T-helper 1 cell treated with Interleukin-12 subunit alpha and Interleukin-12 subunit beta and Interleukin-4 antibody, amounts not matched to agents 30 ng/mL and 1 ng/mL, for 36 hours (primary cell): ENCODE measurements at places on chromosomes 7 and 10. TPM values are rescaled to one million over a fixed set of nuclear protein-coding genes. Genes with fewer than 3 reads are reported as not detected.

Gene AS3MT
- 0.12 TPM in 1 of 2 replicates, not detected in the other for total RNA-seq

Gene GPC2
- 4.4 and 5.6 TPM in 2 replicates for total RNA-seq

Gene CRCP
- 29.9 and 34.7 TPM in 2 replicates for total RNA-seq

Gene TRIM24
- total RNA-seq: 17.4 and 19.4 TPM in 2 replicates

Gene SERPINE1
- total RNA-seq: 0.17 TPM in 1 of 2 replicates, not detected in the other

Gene PLPP4
- not detected in 2 replicates for total RNA-seq

Gene KIF20B
- total RNA-seq: 45.1 and 49.4 TPM in 2 replicates

Gene ZNF212
- 14.3 and 14.6 TPM in 2 replicates for total RNA-seq

Gene HSPA12A
- total RNA-seq: 0.05 and 0.10 TPM in 2 replicates

Gene TMEM229A
- total RNA-seq: not detected in 2 replicates

Gene EN2
- total RNA-seq: not detected in 2 replicates

Gene WNT8B
- 0.20 TPM in 1 of 2 replicates, not detected in the other for total RNA-seq

Gene C1QL3
- total RNA-seq: not detected in 2 replicates

Gene TSPAN15
- 12.0 and 12.8 TPM in 2 replicates for total RNA-seq

Gene FRG2B
- total RNA-seq: not detected in 2 replicates

Gene RABGEF1
- total RNA-seq: 22.9 and 24.7 TPM in 2 replicates

Gene GNGT1
- not detected in 2 replicates for total RNA-seq

Gene ACSL5
- total RNA-seq: 70.9 and 71.8 TPM in 2 replicates

Gene RGS10
- total RNA-seq: 116 and 125 TPM in 2 replicates

Gene TEX47
- total RNA-seq: not detected in 2 replicates

Gene GIMAP4
- total RNA-seq: 472 and 476 TPM in 2 replicates

Gene TMEM178B
- 4.4 and 6.5 TPM in 2 replicates for total RNA-seq

Gene STAG3
- 33.0 and 38.3 TPM in 2 replicates for total RNA-seq

Gene ACHE
- 0.17 and 0.42 TPM in 2 replicates for total RNA-seq

Gene HMX2
- total RNA-seq: not detected in 2 replicates

Gene TSPAN33
- 4.9 and 7.0 TPM in 2 replicates for total RNA-seq

Gene CYP17A1
- total RNA-seq: not detected in 2 replicates

Gene ARPC1B
- 405 and 417 TPM in 2 replicates for total RNA-seq

Gene PILRA
- 11.7 and 11.8 TPM in 2 replicates for total RNA-seq

Gene OR2A1
- not detected in 2 replicates for total RNA-seq

Gene SPDYE1
- total RNA-seq: 0.12 TPM in 1 of 2 replicates, not detected in the other

Gene ANKRD30A
- total RNA-seq: not detected in 2 replicates

Gene CPEB3
- 3.6 and 3.8 TPM in 2 replicates for total RNA-seq

Gene SLC26A4
- total RNA-seq: 17.4 and 17.8 TPM in 2 replicates

Gene GARIN1A
- 1.5 and 3.4 TPM in 2 replicates for total RNA-seq

Gene PCGF6
- total RNA-seq: 12.7 and 13.3 TPM in 2 replicates

Gene SLC26A5
- not detected in 2 replicates for total RNA-seq

Gene ZNF727
- 0.20 TPM in 1 of 2 replicates, not detected in the other for total RNA-seq

Gene RET
- 2.6 and 2.8 TPM in 2 replicates for total RNA-seq

Gene MYPN
- not detected in 2 replicates for total RNA-seq

Gene CYP3A7
- not detected in 2 replicates for total RNA-seq

Gene BMPER
- not detected in 2 replicates for total RNA-seq

Gene GNA12
- 30.3 and 31.7 TPM in 2 replicates for total RNA-seq

Gene SPACDR
- 2.5 and 2.9 TPM in 2 replicates for total RNA-seq

Gene TFEC
- total RNA-seq: 0.17 TPM in 1 of 2 replicates, not detected in the other

Gene ARHGAP22
- total RNA-seq: not detected in 2 replicates

Gene IFIT1B
- not detected in 2 replicates for total RNA-seq

Gene CYP26C1
- 0.05 TPM in 1 of 2 replicates, not detected in the other for total RNA-seq

Gene EPO
- total RNA-seq: not detected in 2 replicates

Gene DUS4L
- 9.6 and 11.2 TPM in 2 replicates for total RNA-seq

Gene C10orf90
- not detected in 2 replicates for total RNA-seq

Gene NKX2-3
- not detected in 2 replicates for total RNA-seq

Gene ETV1
- total RNA-seq: not detected in 2 replicates

Gene CARD11
- total RNA-seq: 141 and 143 TPM in 2 replicates
